ENCODE measurements at places on chromosomes 7 and 10.
A peak's percentile ranks its signal among the peaks of the same experiment; 100 is the strongest.

GRCh38 chr7:37285706-37286453 lies 162.8 kb downstream of the ELMO1 start:
- no peak for DNase-seq

GRCh38 chr7:3309956-3310355 lies 8.9 kb downstream of the SDK1 start:
- no peak for DNase-seq

DNA sequence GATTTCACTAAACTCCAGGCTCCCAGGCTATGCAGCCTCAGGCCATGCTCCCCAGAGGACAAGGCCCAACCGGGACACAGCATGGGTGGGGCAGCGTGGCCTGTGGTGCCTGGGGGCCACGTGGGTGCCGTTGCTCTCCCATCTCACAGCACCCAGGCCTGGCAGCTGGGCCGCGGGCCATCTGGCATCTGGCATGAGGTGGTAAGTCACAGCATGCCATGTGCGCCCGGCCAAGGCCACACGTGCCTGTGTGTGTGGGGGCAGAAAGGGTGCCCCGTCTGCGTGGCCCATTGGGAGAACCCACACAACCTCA lies 204.1 kb downstream of the EBF3 start:
- no peak for DNase-seq

GRCh38 chr10:22280078-22280477 lies 36.1 kb upstream of the COMMD3 start:
- DNase-seq: no peak

- DNase-seq: no peak
Measured at GRCh38 chr7:98826811-98827231, 43.0 kb downstream of the TMEM130 start.

DNA sequence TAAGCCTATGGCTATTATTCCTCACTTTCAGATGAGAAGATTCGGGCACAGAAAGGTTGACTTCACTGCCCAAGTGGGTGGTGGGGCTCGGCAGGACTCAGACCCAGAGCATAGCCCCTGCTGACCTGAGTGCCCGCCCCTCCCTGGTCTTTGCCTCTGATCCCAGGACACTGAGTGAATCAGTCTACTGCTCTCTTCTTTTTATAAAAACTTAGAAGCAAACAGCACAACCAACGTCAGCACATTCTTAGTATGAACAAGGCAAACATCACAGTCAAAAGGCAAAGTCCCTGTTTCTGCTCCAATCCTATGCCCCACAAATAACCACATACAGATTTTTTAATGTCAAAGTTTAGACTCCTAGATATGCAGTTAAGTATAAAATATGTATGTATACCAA lies 237.8 kb downstream of the ZMYND11 start:
- no peak for DNase-seq

- DNase-seq: no peak
Measured at GRCh38 chr10:117541405-117541908, 1.1 kb upstream of the EMX2 start.

- no peak for DNase-seq
Measured at GRCh38 chr10:109924087-109924486, 776 bp upstream of the XPNPEP1 start.

DNA sequence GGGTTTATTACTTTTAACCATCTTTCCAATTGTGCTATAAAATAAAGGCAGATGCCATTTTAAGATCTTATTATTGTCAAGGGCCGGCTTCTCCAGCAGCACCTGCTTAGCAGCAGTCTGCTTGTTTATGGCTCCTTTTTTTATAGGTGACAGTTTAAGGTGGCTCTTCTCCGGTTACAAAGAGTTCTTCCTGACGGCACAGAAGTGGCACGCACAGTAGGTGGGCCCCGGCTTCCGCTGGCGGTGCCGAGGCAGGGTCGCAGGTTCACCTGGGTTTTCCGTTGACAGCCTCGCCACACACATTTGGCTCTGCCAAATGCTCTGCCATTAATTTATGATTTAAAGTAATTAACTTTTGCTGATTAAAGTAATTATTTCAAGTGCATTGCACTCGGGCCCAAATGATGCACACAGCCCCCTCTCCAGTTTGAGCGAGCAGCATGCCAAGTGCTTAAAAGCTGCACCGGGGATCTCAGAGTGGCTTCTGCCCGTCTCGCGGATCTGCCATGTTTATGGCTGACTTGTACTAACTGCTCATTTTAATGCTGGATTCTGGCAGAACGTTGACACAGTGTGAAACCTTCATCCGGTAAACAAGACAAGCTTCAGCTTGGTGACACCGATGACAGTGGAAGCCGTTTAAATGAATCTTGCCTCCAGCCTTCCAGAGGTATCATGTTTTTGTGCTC lies 355.1 kb upstream of the MKI67 start:
- DNase-seq: no peak

DNA sequence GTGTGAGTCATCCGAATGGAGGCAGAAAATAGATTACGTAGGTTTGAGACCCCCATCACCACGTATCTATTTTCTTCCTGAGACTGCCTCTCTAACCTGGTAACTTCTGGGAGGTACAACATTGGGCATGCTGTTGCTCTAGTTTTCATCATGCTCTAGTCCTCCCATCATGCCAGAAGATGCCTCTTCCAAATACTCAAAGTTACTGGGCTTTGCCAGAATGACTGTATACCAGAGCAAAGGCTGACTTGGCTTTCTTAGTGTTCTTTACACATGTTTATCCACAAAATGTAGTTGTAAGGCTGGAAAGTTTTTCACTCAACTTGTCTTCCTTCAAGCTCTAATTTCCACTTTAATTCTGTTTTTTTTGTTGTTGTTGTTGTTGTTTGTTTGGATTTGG lies 370.5 kb downstream of the MDFIC start:
- DNase-seq: no peak

DNA sequence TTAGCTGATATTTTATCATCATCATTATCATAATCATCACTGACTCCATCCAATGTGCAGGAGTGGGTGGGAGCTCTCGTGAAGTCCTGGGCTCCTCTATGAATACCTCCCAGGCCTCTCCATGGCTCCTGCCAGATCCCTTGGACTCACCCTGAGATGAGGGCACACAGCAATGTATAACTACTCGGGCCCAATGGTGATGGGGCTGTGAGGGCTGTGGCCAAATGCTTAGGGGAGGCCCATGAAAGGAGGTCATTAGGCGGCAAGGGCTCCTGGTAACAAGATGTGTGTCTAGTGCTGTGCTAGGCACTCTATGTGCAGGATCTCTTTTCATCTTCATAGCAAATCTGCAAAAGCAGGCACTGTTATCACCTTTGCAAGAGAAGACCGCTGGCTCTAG lies 270.9 kb downstream of the GLRX3 start:
- DNase-seq: no peak

DNA sequence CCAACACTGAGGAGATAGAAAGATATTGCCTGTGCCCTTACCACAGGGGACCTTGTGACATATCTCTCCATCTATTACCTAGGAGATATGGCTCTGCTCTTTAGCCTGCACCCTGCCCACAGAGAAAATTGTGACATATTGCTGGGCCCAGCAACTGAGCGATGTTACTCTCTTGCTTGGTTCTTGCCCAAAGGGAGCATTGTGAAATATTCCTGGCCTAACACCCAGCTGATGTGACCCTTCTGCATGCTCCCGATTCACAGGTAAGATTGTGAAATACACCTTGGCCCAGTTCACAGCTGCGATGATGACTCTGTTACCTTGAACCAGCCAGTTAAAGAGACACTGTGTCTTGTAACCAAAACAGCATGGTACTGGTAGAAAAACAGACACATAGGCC lies 37.2 kb upstream of the ZNF107 start:
- DNase-seq: no peak

DNA sequence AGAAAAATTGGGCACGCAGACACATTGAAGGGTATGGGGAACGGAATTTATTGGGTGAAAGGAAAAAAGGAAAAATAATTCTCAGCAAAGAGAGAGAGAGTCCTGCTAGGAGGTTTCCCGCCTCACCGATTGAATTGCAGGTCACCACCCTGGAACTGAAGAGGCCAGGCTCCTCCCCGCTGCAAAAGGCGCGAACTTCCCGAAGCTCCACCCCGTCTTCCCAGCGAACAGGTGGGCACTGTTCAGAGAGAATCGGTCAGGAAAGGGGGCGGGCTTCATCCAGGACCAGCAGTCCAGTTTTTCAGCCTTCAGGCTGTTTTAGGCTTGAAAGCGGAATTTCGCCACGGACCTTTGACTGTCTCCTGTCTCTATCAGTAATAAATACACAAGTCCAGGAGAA lies 27.3 kb upstream of the CADPS2 start:
- DNase-seq: no peak

- DNase-seq: peak; percentile 16
Measured at GRCh38 chr7:34130558-34131295, 225.4 kb downstream of the BMPER start.

GRCh38 chr10:121033366-121033765 lies 182.2 kb downstream of the WDR11 start:
- no peak for DNase-seq

DNA sequence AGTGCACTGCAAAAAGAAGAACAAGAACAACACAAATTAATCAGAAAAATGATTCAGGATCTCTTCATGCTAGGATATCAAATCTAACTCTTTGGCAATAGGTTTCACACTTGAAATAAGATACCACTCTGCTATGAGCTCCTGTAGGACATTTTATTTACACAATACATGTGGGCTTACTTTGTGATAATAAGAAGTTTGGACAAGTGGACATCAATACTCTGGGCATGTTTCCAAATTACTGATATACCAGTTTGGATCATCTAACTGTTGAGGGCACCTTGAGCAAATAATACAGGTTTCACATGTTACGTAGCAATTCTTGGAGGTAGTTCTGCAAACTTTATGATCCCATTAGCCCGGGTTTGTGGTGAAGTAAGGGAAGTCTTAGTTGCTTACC lies 59.8 kb downstream of the CPVL start:
- DNase-seq: no peak

- DNase-seq: no peak
Measured at GRCh38 chr7:45122975-45123860, 11.7 kb upstream of the TBRG4 start.

DNA sequence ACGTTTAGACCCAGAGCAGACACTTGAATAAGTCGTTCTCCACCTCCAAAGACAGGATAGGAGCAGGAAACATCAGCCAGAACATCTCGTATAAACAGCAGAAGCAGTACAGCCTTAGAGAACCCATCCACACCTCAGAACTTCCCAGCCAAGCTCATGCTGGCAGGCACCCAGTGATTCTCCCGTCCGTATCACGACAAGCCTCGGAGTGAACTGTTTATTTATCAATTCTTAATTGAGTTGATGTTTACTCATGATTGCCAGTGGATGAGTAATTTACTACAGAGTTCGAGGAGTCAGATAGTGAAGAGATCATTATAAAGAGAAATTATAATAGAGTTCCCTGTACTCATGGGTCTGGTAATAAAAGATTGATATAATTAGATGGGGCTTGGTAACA lies 811.5 kb downstream of the LRMDA start:
- DNase-seq: no peak

- DNase-seq: no peak
Measured at GRCh38 chr10:114801411-114801813, 20.2 kb upstream of the FHIP2A start.

DNA sequence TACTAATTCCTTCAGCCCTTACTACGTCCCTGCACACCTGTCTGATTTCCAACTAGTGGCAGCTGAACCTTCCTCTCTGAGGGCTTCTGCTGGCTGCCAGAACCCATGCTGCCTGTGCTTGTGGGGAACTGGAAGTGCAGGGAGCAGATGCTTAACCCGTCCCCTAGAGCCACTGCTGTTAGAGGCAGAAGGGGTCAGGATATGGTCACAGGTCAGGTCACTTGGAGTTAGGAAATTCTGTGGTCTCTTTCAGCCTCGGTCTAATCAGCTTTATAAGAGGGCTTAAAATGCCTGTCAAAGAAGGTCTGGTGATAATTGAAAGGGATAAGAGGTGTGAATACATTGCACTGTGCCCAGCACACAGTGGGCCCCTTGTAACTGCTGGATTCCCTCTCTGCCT lies 82.0 kb downstream of the PLPP4 start:
- DNase-seq: no peak

DNA sequence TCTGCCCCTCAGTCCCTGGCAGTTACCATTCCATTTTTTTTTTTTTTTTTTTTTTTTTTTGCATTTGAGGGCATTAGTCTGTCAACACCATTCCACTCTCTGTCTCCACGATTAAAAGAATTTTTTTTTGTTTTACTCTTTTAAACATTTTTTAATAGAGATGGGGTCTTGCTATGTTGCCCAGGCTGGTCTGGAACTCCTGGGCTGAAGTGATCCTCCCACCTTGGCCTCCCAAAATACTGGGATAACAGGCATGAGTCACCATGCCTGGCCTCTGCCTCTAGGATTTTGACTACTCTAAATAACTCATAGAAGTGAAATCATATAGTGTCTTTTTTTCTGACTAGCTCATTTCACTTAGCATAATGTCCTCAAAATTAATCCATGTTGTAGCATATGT lies 16.5 kb upstream of the CLDN3 start:
- DNase-seq: no peak

DNA sequence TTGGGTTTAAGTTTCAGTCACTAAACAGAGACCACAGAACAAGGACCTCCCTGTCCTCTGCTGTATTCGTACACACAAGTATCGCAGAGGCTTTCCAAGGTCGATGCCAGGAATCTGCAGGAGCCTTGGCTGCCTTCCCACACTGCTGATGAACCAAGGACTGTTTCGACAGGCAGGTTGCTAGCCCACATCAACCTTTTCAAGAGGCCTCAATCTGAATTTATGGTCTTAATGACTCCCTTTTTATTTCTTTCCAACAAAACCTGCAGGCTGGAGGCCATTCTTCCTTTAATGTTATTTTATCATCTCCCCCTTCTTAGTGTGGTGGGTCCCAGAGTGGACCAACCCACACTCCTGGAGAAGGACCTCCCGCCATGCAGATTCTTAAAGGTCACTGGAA lies 45.6 kb downstream of the JCAD start:
- no peak for DNase-seq

DNA sequence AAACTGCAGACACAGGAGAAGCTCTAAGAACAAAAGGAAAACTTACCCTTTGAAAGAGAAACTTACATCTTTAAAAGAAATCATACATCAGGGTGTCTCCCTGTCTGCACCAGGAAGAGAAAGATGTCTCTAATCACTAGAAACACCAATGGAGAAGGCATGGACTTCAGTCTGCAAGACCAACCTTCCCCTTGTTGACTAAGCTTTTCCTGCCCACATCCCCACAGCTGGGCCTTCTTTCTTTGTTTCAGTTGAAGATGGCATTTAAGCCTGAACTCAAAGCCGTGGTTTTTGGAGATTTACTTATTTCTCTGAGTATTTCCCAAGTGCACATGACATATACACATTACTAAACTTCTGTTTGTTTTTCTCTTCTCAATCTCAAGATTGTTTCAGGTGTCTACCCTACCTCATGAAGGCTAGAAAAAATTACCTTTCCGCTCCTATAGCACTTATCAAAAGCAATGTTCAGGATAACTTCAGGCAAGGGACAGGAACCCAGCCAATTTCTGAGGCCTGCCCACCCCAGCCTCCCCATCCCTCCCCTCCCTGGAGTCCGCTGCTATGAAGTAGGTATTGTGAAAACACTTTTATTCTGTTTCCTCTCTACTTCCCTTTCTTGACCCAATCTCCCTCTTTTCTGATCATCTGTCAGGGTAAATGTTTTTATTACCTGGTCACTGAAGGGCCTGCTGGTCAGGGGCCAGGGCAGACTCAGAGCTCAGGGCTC lies 2.8 kb upstream of the SLC29A3 start:
- no peak for DNase-seq
